ENCODE measurements at places on chromosomes 7 and 10.

- DNase-seq, result no peak
Measured at GRCh38 chr7:28411876-28412662, at the start of gene CREB5. Gene CREB5 (plus strand): TSS chr7:28412518. CDS start chr7:28412915, 397 bp downstream.

GRCh38 chr7:135208102-135208793, 3.1 kb downstream of the WDR91 start:
- DNase-seq, result no peak

DNA sequence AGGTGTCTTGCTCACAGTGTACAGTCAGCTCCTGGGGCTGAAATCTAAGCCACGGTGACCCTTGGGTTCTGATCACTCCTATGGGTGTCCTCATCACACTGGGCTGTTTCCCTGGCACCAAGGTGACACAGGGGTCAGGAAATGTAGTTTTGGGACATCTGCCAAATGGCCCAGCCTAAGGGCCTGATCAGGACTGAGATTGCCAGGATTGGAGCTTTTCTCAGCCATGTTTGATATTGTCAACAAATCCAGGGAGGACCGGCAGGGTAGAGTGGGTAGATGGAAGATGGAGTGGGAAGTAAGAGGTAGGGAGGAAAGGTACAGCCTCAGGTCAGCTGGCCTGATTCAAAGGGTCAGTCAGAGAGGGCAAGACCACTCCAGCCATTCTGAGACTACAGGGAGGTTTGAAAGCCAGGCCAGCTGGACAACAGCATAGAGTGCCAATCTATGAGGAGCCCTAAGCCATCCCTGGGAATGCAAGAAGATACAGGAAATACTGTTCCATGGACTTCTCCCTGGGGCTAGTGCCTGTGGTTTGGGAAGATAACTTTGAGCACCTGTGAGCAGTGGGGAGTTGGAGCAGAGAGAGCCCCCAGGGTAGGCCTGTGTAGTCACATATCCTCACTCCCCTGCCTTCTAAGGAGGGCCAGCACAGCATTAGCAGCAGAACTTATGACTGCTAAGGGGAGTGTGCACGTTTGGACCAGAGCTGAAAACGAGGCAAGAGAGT, 377.3 kb upstream of the ZMIZ1 start:
- DNase-seq, result no peak

DNA sequence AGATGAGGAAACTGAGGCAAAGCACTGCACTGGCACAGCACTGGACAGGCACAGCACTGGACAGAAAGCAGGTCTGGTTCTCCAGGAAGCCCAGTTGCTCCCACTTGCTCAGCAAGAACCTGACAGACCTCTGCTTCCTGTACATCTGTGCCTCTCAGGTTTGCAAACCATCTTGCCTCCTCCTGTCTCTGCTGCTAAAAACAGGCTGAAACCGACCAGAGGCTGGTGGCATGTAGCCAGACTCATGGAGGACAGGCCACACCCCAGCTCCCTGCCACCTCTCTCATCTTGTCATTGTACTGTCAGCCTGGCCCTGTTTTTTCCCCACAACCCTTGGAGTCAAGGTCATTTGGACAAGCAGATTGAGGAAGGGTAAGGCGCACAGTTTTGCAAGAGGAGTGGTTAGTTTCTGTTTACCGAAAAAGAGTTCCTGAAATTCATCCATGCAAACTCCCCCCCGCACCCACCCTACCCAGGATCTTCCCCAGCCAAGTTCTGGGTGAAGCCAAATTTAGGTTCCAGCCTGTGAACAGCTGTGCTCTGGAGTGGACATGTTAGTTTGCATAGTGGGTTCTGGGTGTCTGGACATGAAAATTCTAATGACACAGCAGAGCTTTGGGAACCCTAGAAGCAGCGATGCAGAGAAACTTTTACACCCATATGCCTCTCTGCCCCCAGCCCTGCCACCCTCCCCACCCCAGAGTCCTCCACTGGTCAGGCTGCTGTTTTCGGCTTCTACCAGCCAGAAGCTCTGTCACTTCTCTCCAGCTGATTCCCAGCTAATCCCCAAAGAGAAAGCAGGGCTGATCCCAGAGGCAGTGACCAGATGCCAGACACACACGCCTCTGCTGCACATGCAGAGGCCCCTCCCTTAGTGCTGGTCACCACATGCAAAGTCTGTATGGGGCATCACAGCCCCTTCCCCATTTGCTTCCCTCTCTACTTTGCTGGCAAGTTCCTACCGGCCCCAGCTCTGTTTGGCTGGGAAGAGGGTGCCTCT, 8.5 kb upstream of the C10orf105 start:
- peak; percentile 73 for DNase-seq

GRCh38 chr10:35607475-35608327, 2.6 kb downstream of the GJD4 start:
- DNase-seq, result peak; percentile 8

DNA sequence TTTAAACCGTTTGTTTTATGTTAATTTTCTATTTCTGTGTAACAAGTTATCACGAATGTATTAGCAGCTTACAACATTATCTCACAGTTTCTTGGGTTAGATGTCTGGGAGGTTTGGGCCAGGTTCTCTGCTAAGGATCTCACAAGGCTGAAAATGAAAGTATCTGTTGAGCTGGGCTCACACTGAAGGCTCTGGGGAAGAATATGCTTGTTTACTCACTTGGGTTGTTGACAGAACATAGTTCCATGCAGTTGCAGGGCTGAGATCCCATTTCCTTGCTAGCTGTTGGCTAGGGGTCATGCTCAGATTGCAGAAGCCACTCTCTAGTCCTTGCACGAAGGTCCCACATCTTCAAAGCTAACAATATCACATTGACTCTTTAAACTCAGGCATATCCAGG, 266.6 kb upstream of the GNAI1 start:
- DNase-seq, result no peak

DNA sequence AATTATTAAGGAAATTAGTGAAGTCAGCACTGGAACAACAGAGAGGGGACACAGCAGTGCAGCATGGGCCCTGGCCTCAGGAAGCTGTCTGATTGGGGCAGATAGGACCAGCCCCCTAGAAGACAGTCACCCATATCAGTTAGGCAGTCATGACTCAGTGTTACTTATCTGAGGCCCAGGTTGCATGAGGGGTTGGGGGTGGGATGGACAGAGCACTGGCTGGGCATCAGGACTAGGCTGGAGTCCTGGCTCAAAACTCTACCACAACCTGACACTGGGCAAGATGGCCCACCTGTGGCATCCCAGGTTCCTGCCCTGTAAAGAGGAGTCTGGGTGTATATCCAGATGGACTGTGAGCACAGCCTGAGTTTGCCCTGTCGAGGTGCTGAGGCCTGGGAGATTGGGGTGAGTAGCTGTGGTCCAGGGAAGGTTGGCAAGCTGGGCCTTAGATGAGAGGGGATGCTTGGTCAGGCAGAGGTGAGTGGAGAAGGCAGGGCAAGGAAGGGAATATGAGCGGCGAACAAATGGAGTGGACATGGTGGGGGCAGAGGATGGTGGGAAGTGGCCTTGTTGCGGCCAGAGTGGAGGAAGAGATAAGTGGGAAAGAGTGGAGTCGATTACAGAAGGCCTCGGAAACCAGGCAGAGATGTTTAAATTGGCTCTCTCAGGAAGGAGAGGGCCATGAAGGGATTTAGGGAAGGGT, 37.5 kb downstream of the HK1 start:
- peak; percentile 33 for DNase-seq

DNA sequence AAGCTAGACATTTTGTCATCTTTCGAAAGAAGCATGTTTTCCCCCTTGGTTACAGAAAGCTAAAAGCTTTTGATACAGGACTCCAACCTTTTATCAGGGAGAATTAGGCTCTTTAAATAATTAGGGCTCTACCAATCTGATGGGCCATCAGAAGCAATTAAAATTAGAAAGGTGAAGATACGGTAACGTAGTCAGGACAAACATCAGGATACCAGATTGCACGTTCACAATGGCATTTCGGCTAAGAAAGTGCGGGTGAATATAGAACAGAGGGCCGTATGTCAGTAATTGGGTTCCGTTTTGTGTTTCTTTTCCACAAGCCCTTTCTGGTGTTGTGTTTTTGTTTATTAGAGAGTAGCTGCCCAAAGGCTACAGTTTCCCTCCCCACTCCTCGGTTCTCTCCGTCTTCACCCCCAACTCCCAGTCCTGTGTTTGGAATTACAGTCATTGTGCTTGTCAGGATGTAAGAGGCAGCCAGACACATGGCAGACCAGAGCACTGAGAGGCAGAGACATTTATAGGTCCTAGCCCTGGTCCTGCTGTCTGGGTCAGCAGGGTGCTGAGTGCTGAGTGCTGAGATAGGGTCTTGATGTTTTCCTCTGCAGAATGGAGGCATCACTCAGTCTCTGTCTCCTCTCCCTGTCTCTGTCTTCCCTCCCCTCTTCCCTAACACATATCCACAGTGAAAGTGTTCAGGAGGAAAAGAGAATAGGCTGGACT, 5.5 kb downstream of the PFKP start:
- no peak for DNase-seq

- DNase-seq, result no peak
Measured at GRCh38 chr7:123635551-123636359, 19.9 kb upstream of the LMOD2 start.

DNA sequence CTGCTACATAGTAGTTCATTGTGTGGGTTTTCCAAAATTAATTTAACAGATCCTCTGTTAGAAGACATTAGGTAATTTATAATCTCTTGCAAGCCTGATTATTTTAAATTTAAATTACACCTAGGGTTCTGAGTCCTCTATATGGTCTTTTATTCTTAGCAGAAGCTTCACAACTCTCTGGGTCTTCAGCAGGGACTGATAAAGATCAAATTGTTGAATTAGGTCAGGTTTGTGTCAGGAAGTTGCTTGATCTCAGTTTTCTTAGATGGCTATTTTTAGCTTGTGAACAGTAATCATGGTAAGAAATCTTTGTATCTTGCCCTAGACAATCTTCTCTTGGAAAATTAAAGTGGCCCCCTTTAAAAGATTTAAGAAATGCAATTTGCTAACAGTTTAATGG, 183.1 kb upstream of the HDAC9 start:
- DNase-seq, result no peak

DNA sequence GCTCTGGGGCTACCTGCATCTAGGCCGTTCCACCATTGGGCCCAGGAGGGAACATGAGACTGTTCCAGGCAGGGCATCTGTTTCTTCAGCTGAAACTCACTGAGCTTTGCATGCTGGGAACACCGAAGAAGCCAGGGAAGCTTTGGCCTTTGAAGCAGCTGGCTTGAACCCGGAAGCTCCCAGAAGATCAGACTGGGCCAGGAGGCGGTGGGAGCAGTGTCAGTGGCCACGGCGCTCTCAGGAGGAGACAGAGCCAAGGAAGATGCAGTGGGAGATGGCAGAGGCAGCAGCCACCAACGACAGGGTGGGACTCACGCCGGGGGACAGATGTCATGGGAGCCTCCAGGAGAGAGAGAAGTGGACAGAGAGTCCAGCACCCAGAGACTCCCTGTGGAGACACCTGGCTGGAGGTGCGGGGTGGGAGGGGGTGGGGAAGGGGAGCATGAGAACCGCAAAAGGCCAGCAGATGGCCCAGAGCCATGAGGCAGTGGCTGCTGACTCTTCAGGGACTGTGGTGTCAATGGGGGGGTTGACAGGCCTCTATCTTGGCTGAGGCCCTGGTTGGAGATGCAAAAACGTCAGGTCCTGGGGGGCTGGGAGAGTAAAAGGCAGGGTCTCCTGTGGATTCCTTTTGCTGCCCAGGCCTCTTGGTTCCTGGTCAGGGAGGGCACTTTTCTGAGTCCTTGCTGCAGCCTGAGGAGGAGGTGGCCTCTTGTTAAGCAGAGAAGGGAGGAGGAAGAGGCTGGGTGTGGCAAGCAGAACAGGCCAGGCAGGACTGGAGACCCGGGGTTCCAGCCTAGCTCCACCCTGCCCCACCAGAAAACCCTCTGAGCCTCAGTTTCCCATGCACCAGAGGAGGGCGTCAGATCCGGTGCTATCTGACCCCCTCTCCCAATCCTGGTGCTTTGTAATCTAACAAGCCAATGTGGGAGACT, 6.3 kb upstream of the AQP1 start:
- DNase-seq, result no peak

GRCh38 chr7:20352573-20353306, 22.0 kb downstream of the ITGB8 start:
- no peak for DNase-seq

GRCh38 chr10:47181052-47181849, 118.7 kb upstream of the GDF10 start:
- DNase-seq, result no peak

DNA sequence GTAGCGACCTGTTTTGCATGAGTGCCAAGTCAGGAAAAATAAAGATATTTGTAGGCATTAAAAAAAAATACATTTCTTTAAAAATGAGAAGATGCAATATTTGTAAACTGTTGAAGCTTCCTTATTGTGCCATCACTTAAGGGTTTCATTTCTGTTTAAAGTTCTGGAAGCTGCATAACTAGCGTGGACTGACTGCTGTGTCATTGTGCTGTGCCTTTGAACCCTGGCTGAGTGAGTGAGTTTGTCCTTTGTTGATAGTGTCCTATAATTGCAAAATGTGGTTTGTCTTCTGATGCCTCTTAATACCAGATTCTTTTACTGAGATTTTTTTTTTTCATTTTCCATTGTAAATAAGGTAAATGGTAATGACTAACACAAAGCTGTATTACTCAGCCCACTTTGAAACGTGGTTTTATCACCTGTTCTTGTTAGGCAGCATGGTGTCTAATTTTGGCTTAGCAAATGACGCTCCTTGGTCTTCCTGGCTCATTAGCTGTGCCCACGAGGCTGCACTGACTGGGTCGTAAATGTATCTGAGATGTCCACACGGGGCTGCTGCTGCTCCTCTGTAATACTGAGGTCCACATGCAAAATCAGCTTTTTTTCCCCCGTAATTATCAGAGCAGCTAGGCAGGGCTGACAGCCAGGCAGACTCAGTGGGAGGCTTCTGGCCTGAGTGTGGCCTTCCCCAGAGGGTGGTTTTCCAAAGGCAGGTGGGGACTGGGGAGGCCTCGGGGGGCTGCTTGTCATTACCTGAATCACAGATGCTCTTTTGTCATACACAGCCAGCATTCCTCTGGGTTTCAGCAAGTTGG, 14.8 kb downstream of the ZSCAN25 start:
- DNase-seq, result peak; percentile 70

- no peak for DNase-seq
Measured at GRCh38 chr7:27062946-27063345, 32.9 kb downstream of the HOXA1 start.

DNA sequence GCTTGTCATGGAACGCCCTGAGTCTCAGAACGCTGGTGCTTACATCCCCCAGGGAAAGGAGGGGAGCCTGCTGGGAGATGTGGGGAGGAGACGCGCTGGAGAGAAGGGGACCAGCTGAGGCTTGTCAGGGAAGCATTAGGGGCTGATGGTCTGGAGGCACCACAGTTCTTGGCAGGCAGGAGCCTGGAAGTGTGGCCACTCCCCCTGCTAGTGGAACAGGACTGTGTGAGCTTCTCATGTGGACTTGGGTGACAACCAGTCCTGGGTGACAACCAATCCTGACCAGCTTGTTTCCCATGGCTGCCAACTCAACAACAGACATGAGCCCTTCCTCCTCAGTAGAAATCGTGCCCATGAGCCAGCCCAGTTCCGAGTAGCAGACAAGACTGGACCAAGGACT, 87.8 kb downstream of the SPDYE5 start:
- DNase-seq, result no peak

All from activated CD4-positive, alpha-beta T cell treated with anti-CD3 and anti-CD28 coated beads for 48 hours (primary cell).